NCI-H2171 treated with DMSO at 0.1 percent for 48 hours (cell line): ENCODE measurements at places on chromosomes 4 and X.

DNA sequence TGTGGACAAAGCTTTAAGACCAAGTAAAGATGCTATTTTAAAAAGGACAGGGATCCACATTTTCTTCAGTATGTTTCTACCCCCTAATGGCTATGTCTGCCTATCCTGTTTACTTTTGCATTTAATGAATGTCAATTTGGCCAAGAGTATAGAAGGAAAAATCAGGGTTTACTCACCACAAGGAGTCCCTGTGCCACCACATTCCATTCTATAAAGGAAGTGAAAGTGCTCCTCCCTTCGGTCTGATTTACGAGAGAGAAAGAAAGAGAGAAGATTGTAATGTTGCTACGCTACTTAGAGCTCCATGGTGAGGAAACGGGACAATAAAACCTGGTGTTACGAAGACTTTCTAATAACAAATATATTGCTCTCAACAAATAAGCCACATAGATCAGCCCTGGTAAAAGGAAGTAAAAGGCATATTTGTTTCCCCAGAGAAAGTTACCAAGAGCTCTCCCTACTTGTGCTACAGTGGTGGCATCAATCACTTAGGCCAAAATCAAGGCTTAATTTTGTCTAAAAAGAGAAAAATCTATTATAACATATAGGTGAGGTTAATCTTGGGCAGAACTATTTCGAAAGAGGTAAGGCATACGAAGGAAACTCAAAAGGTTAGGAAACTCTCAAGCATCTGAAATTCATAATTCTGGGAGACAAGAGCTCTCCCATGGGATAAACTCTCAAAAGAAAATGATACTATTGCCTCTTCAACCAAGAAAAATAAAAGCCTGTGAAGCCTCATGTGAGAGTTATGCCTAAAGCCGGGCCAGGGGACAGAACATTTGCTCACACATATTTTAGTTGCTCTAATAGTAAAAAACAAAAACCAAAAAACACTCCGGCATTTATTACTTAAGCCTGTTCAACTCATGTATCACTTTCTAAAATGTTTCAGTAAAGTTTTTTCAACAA is 29.5 kb downstream of the TAPT1 start:
- DNase-seq: no peak

DNA sequence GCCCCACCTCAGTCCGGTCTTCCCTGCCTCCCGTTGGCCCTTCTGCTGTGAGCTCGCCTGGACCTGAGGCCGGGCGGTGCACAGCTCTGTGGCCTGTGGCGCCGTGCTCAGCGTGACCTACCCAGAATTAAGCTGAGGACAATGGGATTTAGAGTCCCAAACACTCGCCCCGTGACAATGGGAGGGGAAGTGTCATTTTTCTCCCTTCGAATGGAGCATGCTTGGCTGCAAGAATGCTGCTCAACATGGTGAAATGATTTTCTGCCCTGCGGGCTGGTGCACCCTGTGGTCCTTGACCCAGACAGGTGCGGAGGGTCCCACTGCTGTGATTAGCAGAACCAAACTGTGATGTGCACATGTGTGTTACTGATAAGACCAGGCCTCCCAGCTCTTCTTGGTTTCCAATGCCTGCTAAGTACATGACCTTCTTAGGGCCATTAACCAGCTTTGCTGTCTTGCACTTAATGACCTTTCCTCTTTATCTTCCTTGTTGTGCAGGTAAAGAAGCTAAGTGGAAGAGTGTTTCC is 772 bp downstream of the EOLA1 start:
- DNase-seq: no peak

- no peak for DNase-seq
Measured at GRCh38 chr4:61195101-61195500, 5.0 kb upstream of the ADGRL3 start.

- no peak for DNase-seq
Measured at GRCh38 chr4:109589119-109589518, 29.1 kb downstream of the MCUB start.
